ENCODE measurements at places on chromosomes 2 and 18.
A peak's percentile ranks its signal among the peaks of the same experiment; 100 is the strongest.

GRCh38 chr2:79638954-79639353, 126.1 kb downstream of the CTNNA2 start:
- DNase-seq = no peak

DNA sequence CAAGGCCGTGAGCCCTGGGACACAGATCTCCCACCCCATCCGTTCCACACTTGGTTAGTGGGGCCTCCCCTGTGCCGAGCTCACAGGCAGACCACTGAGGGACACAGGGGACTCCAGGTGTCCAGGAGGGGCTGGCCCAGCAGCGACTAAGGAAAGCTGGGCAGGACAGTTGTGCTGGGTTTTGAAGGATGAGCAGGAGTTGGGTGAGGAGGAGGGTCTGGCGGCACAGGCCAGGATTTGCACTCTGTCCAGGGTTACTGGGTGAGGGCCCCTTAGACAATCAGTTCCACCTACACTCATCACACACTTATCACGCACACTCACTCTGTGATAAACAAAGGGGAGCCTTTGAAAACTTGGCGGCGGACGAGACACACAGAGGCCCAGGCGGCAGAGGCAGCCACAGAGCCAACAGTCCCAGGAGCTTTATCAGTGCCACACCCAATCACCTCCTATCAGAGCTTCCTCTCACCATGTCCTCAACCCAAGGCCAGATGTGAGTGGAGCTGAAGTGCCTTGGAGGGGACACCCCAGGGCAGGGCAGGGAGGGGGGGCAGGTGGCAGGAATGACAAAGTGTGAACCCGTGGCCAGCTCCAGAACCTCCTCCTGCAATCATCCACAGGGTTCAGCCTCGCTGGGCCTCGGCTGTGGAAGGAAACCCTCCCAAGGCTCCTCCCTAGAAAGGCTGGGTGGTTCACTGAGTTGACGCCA, 26.6 kb downstream of the BIN1 start:
- no peak for DNase-seq

DNA sequence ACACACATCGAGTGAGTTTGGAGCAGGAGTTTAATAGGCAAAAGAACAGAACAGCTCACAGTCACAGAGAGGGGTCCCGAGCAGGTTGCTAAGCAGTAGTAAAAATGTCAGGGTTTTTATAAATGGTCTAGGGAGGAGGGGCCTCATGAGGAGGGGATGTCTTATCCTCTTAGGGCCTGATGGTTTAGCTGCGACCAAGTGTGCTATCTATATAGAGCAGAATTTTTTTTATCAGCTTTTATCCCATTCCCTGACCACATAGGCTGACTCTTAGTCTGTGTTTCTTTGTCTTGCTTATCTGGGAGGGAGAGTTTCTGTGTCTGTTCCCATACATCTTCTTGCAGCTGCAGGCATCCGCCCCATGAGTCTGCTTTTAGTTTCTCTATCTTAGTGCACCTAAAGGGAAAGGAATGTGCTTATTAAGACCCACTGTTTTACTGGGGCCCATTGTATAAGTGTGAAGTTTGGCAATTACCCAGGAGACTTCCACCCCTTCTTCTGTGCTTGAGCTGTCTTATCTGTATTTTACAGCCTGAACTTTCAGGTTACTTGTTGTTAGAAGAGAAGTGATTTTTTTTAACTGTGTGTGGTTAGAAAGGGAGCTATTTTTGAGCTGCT, 30.4 kb upstream of the GMCL1 start:
- no peak for DNase-seq

- no peak for DNase-seq
These were observed 154.5 kb downstream of the RTN4 start for GRCh38 chr2:54895730-54896129.

DNA sequence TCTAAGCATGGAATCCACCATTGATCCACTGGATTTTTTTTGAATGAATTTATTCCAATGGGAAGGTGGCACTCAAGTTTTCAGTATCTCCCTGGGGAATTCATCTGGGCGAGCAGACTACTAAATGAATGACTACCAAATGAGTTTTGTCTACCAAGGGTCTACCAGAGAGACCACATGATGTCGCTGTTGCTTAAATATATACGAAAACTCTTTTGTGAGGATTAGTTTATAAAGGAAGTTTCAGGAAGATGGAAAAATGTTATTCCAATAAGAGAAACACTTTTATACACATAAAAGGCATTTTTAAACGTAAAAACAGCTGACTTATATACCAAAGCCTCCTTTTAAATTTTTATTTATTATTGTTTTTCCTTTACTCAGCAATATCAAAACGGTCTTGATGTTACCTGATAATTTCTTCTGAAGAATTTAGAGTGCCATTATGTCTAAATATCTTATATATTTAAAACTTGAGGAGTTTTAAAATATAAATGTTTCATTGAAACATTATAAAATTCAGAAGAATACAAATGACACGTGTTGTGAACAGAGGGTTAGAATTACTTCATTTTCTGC, 139.7 kb downstream of the HRH4 start:
- no peak for DNase-seq

GRCh38 chr2:159635006-159635789, 18.9 kb upstream of the BAZ2B start:
- DNase-seq = no peak

DNA sequence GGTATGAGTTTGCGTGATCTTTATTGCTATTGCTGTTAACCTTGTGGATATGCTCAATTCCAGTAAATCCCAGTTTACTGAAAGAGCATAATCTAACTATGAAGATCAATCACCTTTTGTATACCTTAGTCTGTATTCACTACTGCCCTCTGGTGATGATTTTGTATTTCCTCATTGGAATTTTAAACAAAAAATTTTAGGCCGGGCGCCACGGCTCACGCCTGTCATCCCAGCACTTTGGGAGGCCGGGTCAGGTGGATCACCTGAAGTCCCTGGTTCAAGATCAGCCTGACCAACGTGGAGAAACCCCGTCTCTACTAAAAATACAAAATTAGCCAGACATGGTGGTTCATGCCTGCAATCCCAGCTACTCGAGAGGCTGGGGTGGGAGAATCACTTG, 5.1 kb downstream of the COMMD1 start:
- no peak for DNase-seq

DNA sequence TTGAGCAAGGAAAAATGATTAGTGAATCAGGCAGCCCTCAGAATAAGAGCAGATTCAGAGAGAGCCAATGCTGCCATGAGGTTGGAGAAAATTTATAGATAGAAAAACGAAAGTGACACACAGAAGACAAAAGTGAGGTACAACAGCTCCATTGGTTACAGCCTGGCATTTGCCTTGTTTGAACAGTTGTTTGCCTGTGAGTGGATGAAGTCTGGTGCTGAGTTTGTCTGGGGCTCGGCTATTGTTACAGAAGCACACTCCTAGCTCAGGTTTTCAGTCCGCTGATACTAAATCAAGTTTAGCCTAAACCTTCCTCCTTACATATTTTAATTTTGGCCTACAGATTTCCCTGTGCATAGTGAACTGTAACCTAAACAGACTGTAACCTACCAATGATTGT, 387.8 kb upstream of the RAB12 start:
- DNase-seq = no peak

DNA sequence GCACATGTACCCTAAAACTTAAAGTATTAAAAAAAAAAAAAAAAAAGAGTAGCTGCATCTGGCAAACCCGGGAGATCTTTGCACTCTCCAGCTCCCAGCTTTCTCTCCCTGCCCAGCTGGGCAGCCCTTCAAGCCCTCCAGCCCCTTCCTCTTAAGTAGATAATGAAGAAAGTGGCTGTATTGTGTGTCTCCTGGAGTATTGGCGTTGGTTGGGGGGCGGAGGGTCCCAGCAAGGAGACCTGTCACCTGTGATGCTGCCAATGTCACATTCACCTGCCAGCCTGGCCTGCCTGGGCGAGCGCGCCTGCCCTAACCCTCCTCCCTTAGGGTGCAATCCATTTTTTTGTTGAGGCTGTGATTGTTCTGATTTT, 2.0 kb downstream of the C2orf72 start:
- DNase-seq = no peak

GRCh38 chr18:44946529-44947113, 265.9 kb downstream of the SETBP1 start:
- DNase-seq = no peak

- DNase-seq = no peak
These were observed 489.3 kb downstream of the SOX11 start for GRCh38 chr2:6181525-6181924.

DNA sequence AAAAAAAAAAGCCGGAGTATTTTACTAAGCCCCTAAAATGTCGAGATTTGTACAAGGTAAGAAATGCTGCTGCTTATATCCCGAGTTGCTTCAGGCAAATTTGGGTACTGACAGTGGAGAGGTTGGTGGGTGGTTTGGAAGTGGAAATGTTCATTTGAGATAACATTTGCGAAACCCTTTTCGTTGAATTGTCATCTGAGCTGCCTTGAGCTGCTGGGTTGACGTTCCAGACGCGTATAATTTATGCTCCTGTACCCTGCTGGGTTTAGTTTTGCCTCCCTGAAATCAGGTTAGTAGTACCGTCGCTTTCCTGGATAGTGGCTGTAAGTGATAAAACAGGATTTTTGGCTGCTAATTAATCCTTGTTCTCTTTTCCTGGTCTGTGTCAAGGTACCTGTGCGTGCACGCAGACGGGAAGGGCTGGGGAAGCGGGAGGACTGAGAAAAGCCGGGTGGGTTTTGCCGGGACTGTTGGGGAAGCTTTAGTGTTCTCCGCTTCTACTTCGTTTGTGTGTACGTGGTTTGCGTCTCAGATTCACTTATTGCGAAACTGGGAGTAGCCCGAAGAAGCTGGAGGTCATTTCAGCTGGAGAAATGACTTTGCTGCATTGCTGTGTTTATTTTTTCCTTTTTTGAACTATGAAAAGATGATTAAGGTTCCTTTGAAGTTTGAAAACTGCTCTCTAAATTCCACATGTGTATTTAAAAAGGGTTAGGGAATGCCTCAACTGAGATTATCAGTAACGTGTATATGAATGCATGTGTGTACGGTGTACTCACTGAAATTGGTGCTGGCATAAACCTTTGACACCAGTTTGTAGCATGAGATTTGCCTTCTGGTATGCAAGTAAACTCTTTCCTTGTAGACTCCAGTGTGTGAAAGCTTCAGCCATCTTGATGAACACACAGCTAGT, 709 bp downstream of the UGP2 start:
- no peak for DNase-seq

GRCh38 chr18:73458186-73458964, 590.6 kb upstream of the NETO1 start:
- DNase-seq = no peak

DNA sequence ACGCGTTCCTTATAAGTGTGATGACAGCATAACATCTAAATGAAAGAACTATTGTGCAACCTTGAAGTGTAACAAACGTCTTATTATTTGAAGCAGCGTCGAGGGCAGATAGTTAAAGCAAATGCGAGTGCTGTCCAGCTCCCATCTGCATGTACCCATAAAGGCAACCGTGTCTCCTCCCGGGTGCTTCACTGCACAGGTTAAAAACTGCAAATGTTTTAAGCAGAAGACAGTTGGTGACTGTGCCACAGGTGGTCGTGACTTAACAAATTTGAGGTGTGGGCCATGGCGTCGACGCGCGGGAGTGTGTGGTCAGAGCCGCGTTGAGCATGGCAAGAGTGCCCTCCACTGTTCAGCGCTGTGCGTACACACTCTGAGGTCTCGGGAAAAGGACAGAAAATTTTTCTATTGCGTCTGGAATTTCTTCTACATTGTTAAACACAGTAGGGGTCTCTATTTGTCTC, 6.4 kb downstream of the SALL3 start:
- DNase-seq = no peak

GRCh38 chr18:75587131-75587530, 159.6 kb upstream of the SMIM21 start:
- DNase-seq = no peak

GRCh38 chr2:211270257-211270656, 713.9 kb downstream of the CPS1 start:
- DNase-seq = no peak

DNA sequence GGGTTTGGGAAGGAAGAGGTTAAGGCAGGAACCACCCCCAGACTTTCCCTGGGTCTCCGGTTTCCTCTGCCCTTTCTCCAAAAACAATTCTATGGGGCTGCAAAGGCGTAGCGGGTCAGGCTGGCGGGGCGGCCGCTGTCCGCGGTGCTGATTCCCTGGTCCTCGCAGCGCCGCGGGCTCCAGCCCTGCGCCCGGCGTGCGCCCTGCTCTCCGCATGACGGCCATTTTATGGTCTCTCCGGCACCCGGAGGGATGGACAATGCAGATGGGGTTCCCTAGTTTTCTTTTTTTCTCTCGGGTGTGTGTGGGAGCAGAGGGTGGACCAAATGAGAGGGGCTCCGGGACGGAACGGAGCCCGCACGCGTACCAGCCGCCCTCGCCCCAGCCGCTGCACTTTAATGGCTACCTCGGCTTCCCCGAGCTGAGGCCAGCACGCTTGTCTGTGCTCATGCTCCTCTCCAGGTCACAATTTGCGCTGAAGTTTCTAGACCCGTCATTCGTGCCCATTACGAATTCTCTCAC, 1.6 kb downstream of the ST8SIA3 start:
- DNase-seq = peak; percentile 18

DNA sequence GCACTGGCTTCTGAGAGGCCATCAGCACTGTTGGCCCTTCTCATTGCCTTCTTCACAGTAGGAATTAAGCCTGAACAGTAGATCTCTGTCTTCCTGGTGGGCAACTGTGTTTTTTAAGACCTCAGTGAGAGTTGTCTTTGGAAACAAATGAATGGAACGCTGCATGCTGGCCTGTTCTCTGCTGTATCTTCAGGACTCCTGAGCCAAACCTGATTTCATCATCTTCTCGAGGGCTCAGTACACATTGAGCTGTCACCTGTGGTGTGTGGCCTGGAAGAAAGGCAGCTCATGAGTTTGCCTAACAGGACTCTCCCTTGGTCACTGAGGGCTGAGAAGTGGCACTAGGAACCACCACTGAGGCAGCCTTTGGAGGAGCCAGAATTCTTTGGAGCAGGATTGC, 39.7 kb downstream of the SH3RF3 start:
- no peak for DNase-seq

DNA sequence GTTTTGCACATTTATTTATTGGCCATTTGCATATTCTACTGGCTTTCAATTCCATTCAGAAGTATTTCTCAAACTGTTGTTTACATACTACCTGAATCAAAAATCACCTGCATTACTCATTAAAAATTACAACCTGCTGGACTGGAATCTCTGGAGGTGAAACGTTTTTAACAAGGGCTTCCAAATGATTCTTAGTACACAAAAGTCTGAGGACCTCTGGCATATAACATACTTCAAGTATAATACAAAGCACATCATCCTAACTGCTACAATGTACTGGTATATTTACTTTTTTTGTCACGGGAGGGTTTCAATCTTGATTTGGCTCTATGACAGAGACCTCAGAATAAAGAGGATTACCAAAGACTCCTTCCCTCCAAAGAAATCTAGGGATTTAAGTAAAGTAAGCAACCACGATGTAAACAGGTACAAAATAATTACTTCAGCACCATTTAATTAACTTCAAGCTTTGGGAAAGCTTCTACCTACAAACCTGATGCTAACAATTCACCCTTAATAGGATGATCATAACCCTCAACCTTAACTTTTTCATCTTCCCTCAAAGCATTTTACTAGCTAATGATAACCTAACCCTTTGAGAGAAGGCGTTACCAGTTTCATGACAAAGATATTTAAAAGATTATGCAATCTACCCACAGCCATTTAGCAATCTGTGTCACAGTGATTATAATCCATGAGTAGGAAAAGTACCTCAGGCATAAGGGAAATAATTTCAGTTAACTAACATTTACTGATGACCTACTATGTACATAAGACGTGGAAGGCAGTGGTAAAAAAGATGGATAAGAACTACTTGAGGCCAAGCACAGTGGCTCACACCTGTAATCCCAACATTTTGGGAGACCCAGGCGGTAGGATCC, 24.7 kb downstream of the ATAD2B start:
- no peak for DNase-seq

All from dorsolateral prefrontal cortex (tissue), 122 donors.